Dermis microvascular lymphatic vessel endothelial cell (primary cell): ENCODE measurements at places on chromosomes 16 and 17. TPM values are rescaled to one million over a fixed set of nuclear protein-coding genes. Genes with fewer than 3 reads are reported as not detected.

Gene SLFN14
- under 0.01 TPM in 1 of 2 replicates, not detected in the other for total RNA-seq

Gene PYY
- total RNA-seq = not detected in 2 replicates

Gene MYH8
- not detected in 2 replicates for total RNA-seq

Gene SLC5A11
- 0.13 TPM in 1 of 2 replicates, not detected in the other for total RNA-seq

Gene TBC1D3K
- not detected in 2 replicates for total RNA-seq

Gene WFIKKN2
- under 0.01 TPM in 1 of 2 replicates, not detected in the other for total RNA-seq

Gene KRTAP17-1
- not detected in 2 replicates for total RNA-seq

Gene ABCA10
- total RNA-seq = 0.13 and 0.76 TPM in 2 replicates

Gene MYH3
- under 0.01 and 0.25 TPM in 2 replicates for total RNA-seq

Gene ITGA2B
- total RNA-seq = 0.13 and 0.51 TPM in 2 replicates

Gene RNF157
- total RNA-seq = 0.26 and 0.63 TPM in 2 replicates

Gene NTN1
- 1.0 and 2.9 TPM in 2 replicates for total RNA-seq

Gene MYH1
- total RNA-seq = not detected in 2 replicates

Gene KSR1
- total RNA-seq = 6.2 and 17.4 TPM in 2 replicates

Gene CA5A
- not detected in 2 replicates for total RNA-seq

Gene CFAP20
- 44.3 and 51.2 TPM in 2 replicates for total RNA-seq

Gene GNAO1
- total RNA-seq = not detected in 2 replicates

Gene CD300H
- not detected in 2 replicates for total RNA-seq

Gene HS3ST3A1
- 0.39 and 0.76 TPM in 2 replicates for total RNA-seq

Gene SECTM1
- 0.26 and 1.9 TPM in 2 replicates for total RNA-seq

Gene CD300A
- total RNA-seq = not detected in 2 replicates

Gene HSD11B2
- not detected in 2 replicates for total RNA-seq

Gene MEAK7
- total RNA-seq = 10.8 and 12.4 TPM in 2 replicates

Gene SOX15
- total RNA-seq = 0.13 TPM in 2 replicates

Gene MSI2
- total RNA-seq = 7.3 and 7.4 TPM in 2 replicates

Gene SPNS2
- 45.6 and 70.2 TPM in 2 replicates for total RNA-seq

Gene TNFRSF17
- total RNA-seq = not detected in 2 replicates

Gene SPN
- under 0.01 TPM in 1 of 2 replicates, not detected in the other for total RNA-seq

Gene CRYBA1
- not detected in 2 replicates for total RNA-seq

Gene MYH4
- total RNA-seq = not detected in 2 replicates

Gene PIK3R5
- total RNA-seq = not detected in 2 replicates

Gene ALOX15B
- not detected in 2 replicates for total RNA-seq

Gene HLF
- total RNA-seq = not detected in 2 replicates

Gene PLXDC1
- not detected in 2 replicates for total RNA-seq

Gene PRSS27
- 0.13 and 0.25 TPM in 2 replicates for total RNA-seq

Gene RND2
- total RNA-seq = 0.13 and 0.25 TPM in 2 replicates

Gene HAP1
- 0.13 and 0.25 TPM in 2 replicates for total RNA-seq

Gene WFDC1
- total RNA-seq = not detected in 2 replicates
